ENCODE measurements at places on chromosomes 2 and 18.
A peak's percentile ranks its signal among the peaks of the same experiment; 100 is the strongest.

- no peak for DNase-seq
Measured at GRCh38 chr2:217621391-217621801, 381.4 kb downstream of the TNS1 start.

DNA sequence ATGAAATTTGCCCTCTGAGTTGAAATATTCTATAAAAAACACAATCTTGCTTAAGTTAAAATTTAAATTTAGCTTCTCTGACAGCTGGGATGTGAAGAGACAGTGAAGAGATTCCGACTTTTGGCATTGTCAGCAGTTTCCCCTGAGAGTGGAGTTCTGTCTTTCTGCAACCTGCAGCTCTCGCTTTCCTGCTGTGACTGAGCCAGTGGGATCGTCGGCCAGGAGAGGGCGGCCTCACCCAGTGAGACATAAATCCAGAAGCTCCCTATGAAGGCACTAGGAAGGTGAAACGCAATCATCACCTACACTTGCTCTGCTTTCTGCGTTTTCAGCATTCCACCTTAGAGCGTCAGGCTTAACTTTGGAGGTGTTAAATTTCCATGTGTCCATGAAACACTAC lies 75.4 kb upstream of the HNMT start:
- no peak for DNase-seq

DNA sequence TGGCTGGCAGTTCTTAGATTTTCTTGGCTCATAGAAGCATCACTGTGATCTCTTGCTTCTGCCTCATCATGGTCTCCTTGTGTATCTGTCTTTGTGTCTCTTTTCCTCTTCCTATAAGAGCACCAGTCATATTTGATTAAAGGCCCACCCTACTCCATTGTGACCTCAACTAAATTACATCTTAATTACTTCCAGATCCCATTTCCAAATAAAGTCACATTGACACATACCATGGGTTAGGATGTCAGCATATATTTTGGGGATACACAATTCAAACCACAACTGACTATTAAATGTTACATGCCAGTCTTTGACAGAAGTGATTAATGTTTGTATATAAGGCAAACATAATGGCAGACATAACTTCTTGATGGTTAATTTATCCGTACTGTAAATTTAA lies 27.3 kb upstream of the TMX3 start:
- no peak for DNase-seq

DNA sequence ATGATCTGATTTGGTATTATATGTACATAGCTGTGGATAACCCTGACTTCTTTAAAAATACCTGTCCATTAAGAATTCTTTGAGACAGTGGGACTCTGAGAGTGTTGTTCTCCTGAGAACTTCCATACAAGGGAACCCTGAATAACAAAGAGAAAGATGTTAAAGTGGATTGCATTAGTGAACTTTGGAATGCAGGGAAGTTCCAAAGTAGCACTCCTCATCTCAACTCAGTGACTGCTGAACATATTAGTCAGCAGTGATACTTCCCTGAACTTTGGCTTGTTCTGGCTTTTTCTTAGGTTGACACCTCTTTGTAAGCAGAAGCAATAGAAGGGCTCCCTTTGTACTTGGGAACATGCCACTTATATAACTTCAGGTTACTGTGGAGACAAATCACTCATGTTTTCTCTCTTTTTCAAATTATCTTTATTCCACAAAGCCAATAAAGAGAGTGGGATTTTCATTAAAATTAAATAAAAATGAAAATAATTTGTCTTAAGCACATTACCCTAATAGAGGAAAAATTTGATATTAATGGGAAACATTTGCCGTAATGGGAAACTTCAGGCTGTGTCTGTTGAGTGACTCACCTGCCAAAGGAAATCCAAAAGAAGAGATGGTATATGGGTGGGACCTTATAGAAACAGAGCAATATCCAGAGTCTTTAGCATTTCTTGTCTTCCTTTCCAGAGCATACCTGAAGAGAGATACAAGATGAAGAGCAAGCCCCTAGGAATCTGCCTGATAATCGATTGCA lies 33.3 kb downstream of the CFLAR start:
- DNase-seq, result peak; percentile 91

- no peak for DNase-seq
Measured at GRCh38 chr18:35519148-35519899, 21.6 kb upstream of the INO80C start.

DNA sequence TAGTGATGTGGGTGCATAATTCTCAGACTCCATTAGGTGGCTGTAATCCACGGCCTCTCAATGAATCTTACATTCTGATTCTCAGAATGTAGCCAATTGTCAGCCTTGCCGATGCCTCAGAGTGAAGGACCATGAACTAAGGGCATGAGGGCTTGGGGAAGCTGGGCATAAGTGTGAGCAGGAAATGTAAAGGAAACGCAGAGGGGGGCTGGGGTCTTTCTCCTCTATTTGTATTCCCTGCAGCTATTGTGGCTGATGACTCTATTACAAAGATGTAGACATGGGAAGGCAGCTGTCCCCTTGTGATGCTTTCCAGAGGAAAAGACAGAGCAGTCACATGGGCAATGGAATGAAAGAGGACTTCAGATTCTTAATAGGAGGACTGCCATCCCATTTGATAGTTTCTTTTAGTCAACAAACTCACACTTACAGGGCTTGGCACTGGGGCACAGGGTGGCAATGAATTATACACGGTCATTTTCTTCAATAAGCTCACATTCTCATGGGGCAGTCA lies 353.2 kb upstream of the PKDCC start:
- no peak for DNase-seq

Measured in HFFc6 (cell line).